CD4-positive, alpha-beta T cell treated with Interleukin-6 for 4 hours (primary cell): ENCODE measurements at places on chromosomes 6 and 20.

GRCh38 chr6:166402582-166403277 is 20.0 kb upstream of the MPC1 start:
- DNase-seq, result no peak

- DNase-seq, result no peak
These were observed 28.0 kb upstream of the SYNJ2 start for GRCh38 chr6:157953580-157954091.

DNA sequence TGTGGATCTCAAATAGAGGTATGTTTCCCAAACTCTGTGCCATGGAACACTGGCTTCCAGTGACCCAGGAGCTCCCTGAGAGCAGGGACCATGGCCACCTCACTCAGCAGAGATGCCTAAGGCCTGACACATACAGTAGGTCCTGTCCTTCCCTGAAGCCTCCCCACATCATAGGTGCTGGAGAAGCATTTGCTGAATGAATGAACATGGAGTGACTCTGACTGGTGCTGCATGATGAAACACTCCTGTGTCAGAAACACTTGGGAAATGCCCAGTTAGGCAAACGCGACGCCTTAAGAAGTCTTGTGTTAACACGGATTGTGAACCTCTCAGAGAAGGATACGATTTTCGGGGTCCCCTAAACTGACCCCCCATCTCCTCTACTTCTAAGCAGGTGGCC is 14.3 kb downstream of the SLA2 start:
- no peak for DNase-seq

DNA sequence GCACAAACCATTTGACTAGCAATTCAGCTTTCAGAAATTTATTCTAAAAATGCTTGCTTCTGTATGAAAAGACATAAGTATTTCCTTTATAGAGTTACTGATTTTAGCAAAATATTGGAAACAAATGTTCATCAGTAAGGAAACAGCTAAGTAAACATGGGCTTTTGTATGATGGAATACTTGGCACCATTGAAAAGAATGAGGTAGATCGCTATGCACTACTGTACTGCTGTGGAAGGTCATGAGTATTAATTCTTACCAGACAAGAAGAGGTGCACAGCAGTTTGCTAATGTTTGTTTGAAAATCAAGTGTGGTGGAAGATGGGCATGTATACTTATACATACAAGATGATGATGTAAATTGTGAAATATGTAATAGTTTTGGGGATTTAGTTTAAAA is 73.0 kb downstream of the FARS2 start:
- DNase-seq, result no peak

GRCh38 chr6:25602674-25602982 is 49.4 kb upstream of the SCGN start:
- no peak for DNase-seq

- no peak for DNase-seq
These were observed 474 bp downstream of the TSBP1 start for GRCh38 chr6:32371229-32371628.

GRCh38 chr6:25504661-25505060 is 147.4 kb upstream of the SCGN start:
- no peak for DNase-seq

- no peak for DNase-seq
These were observed 108.4 kb upstream of the PLEKHG1 start for GRCh38 chr6:150491131-150491810.

GRCh38 chr6:14857501-14857900 is 388.4 kb upstream of the JARID2 start:
- peak; percentile 71 for DNase-seq

DNA sequence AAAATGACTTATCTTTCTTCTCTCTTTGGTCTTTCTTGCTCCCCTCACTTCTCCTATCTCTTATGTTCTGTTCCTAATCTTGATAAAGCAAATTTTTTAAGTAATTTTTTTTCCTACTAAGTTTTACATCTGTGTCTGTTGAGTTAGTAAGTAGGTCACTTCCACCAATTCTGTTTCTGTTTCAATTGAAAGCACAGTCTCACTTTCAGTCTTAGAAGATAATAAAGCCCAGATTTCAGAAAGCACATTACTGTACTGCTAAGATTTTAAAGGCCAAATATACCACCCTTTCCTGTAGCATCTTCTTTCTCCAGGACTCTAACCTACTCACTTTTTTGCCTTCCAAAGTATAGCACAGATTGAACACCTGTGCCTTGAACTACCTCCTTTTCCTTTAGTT is 866.1 kb upstream of the ADGRB3 start:
- DNase-seq, result no peak

- DNase-seq, result no peak
These were observed 146.5 kb downstream of the CDKAL1 start for GRCh38 chr6:20680697-20681165.

DNA sequence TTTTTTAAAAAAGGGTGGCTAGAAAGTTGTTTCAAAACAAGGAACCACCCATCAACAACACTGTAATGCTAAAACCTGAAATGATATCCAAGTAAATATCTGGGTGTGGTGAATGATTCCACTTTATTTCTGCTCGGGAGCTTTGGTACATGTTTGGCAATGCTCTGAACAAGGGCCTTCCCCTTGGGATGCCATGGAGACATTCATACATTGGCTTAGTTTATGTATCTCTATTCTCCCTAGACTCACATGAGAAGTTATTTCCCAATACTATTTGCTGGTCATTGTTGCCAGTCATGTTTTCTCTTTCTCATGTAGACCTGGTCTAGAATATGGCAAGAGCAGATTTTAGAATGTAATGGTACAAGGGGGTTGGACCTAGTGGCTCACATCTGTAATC is 22.9 kb downstream of the ADTRP start:
- DNase-seq, result no peak

GRCh38 chr6:92967362-92967761 is 452.0 kb downstream of the EPHA7 start:
- DNase-seq, result no peak

DNA sequence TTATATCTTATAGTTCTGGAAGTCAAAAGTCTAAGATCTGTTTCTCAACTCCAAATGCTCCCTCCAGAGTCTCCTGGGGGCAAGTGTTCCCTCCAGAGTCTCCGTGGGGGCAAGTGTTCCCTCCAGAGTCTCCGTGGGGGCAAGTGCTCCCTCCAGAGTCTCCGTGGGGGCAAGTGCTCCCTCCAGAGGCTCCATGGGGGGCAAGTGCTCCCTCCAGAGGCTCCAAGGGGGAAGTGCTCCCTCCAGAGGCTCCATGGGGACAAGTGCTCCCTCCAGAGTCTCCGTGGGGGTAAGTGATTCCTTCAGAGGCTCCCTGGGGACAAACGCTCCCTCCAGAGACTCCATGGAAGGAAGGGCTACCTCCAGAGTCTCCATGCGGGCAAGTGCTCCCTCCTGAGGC is 34.0 kb upstream of the THBS2 start:
- no peak for DNase-seq

- no peak for DNase-seq
These were observed 63.5 kb upstream of the PHACTR2 start for GRCh38 chr6:143614235-143614634.

DNA sequence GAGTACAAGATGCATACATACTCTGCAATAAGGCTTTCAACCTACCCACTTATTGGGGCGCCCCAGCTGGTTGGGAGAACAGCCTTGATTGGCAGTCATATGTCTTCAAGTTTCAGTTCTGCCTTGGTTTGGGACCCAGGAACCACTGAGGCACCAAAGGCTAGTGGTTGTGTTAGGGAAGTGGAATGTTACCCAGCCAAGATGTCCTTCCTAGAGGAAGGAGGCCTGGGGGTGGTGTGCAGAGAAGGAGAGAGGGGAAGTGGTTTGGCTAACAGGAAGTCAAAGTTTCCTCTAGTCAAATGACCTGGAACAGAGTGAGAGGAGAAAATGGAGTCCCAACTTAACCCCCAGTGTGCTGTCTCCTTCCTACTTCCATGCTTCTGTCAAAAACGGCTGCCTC is 59.4 kb downstream of the CD164 start:
- DNase-seq, result no peak

- no peak for DNase-seq
These were observed 25.8 kb downstream of the B4GALT5 start for GRCh38 chr20:49687595-49688567.

- DNase-seq, result no peak
These were observed 35.1 kb downstream of the SNRNP48 start for GRCh38 chr6:7624796-7625710.

DNA sequence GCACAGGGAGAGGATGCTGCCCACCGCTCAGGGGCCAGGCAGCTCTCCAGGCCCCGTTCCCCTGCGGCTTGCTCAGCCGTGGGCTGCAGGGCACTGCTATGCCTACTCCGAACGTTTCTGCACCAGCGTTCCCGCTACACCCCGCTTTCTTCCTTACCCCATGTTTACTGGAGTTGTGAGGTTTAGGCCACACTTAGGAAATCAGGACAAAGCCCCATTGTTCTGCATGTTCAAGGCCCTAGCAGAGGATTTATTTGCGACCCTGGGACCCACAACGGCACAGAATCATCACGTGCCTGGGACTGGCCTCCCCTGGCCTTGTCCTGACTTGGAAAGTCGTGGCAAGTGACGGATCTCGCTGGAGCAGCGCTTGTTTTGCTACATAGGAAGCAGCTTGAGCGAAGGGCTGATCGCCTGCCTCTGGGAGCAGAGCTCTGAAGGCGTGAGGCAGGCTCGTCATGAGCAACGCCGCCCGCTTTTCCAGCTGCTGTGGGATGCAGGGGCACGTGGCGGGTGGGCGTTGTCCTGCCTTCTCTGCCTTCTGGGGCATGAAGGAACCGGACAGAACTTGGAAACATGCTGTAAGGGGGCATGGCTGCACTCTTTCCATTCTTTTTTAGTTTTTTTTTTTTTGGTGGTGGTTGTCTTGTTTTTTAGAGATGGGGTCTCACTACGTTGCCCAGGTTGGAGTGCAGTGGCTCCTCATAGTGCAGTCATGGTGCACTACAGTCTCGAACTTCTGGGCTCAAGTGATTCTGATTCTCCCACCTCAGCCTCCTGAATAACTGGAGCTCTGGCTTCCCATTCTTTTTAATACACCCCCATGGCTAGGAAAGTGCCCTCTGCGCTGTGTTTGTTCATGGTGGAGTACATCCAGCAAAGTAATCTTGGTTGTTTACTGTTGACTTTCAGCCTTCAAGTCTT is 14.6 kb upstream of the TMEM181 start:
- DNase-seq, result no peak

GRCh38 chr6:16576451-16577368 is 184.6 kb downstream of the ATXN1 start:
- no peak for DNase-seq

DNA sequence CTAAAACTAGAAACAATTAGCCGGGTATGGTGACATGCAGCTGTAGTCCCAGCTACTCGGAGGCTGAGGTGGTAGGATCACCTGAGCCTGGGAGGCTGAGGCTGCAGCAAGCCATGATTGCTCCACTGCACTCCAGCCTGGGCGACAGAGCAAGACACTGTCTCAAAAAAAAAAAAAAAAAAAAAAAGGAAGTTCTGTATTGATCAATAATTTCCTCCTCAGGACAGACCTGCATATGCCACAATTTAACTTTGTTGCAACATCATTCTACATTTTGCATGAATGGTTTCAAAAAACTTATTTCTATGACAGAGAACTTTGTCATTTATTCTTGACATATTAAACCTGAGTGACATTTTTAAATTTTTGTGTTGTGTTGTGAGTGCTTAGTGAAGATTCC is 5.5 kb downstream of the DNAJC5 start:
- DNase-seq, result no peak

DNA sequence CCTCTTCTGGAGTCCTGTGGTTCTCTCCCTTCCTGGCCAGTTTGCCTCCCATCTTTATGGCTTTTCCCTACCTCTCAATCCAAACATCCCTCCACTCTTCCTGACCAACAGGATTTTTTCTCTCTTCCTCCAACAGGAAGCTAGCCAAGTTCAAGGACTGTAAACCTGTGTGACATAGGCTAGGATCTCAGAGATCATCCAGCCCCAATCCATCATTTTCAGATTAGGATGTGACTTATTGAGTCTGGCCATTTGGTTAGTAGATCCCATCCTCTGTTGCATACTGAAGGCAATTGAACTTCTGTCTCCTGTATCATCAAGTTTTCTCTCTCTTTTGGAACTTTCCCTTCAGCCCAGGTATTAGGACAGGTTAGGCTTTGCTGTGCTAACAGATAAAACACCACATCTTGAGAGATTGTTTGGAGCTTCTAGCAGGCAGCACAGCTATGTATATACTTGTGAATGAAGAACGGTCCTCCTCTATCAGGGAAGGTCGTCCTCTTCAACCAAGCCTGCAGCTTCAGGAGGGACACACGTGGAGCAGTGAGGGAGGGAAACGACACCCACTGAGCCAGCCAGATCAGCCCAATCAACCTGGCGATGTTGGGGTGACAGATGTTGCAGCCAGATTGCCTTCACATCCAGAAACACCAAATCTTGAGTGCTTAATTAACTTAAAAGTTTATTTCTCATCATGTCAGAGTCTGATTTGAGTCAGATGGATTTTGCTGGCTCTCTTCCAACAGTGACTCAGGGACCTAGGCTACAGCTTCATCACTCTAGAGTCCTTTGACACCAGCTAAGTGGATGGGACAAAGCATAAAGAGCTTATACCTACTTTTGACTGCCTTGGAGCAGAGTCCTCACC is 106.8 kb downstream of the GJA10 start:
- peak; percentile 53 for DNase-seq
